Hindlimb muscle (tissue), 1 donor: ENCODE measurements at places on chromosomes 16 and 17. TPM values are rescaled to one million over a fixed set of nuclear protein-coding genes. Genes with fewer than 3 reads are reported as not detected.

Gene C16orf90
- not detected for polyA plus RNA-seq

Gene GPR179
- 0.94 TPM for polyA plus RNA-seq

Gene STH
- polyA plus RNA-seq, result not detected

Gene ALOX15
- 0.14 TPM for polyA plus RNA-seq

Gene ZNF747
- 7.0 TPM for polyA plus RNA-seq

Gene MT1A
- not detected for polyA plus RNA-seq

Gene TVP23A
- polyA plus RNA-seq, result 2.2 TPM

Gene ITGB3
- polyA plus RNA-seq, result 10.9 TPM

DNA sequence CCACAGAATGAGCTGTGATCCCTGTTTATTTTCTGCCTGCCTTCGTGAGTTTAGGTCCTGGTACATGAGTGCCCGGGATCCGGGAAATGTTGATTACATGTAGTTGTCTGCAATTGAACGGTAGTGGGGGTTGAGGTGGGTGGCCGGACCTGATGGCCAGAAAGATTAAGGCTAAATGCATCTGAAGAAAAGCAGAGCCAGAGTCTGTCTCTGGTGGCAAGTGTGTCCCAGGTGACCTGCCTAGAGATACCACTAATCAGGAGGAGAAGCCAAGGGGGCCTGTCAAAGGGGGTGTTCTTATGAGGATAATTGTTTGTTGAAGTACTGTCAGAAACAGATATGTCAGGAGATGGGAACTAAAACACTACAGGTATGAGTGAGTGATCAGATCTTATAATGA lies 154.0 kb upstream of the ASIC2 start:
- no peak for DNase-seq

- DNase-seq, result no peak
Measured at GRCh38 chr17:16974569-16975276, 2.8 kb upstream of the TNFRSF13B start.

- no peak for DNase-seq
Measured at GRCh38 chr16:86768999-86769398, 190.7 kb downstream of the FOXL1 start.

DNA sequence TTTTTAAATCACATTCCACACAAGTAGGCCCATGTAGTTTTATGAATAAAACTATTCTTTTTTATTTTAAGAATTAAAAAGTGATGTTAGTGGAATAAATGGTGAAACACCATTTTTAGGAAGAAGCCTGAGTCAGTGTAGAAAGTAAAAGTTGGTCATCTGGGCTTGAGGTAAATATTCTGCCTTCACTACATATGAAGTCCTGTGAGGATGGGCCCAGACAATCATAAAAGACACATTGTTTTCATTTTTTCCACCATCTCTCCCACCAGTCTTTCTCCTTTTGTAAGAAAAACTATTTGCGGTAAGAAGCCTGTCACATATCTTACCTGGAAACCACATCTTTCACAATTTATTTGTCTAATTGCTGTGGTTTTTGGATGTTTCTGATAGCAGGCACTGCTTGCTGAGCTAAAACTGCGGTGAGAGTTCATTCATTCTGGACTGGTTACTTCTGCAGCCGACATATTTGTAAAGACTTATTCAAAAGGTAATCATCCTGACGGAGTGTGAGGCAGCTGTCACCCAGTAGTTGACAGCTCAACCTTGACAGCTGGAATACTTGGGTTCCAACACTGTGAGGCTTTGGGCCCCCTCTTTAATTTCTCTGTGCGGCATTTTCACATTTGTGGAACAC lies 10.6 kb upstream of the RFFL start:
- DNase-seq, result no peak

DNA sequence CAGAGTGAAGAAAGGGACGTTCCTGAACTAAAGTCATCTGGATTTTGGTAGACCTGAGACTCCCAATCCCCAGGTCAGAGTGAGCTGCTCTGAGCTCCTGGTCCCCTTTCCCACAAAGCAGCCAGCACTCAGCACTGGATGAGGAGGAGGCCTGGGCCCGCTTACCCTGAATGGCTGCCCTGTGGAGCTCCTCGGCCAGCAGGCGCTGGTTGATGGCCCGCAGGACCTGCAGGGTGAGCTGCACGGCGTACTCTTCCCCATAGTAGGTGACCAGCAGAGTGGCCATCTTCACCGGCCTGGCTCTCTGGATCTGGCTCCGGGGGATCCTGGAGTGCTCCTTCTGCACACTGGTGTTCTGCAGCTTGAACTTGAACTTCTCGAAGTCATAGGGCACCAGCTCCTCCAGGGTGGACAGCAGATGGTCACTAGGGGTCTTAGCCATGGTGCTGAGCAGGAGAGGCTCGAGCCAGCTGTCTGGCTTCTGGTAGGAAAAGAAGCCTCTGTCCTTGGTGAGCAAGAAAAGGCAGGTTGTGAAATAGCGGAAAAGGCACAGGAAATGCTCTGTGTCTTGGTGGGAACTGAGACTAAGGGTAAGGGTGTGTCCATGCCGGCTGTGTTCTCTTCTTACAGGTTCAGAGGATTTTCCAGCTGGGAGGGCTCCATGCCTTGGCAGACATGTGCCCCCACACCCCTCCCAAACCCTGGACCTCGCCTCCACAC lies at the start of gene MEFV:
Gene MEFV, minus strand, starts transcription at position 488 of the 720 bp plus-strand sequence. Its CDS starts 46 bp downstream, at position 442.
- no peak for DNase-seq

DNA sequence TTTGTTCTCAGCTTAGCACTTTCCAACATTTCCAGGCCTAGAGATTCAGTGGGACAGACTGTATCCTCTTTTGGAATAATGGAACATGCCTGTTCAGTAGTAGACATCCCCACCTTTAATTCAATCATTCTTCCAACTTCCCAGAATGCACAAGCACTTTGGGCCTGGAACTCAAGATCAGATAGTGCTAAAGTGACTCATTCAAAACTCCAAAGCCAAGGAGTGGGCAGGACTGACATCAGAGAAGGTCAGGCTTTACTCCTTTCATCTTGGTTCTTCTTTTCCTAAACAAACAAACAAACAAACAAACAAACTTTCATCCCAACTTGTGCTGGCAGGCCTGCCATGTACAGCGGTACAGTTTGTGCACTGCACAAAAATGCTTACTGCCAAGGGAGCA lies 172.0 kb downstream of the AXIN2 start:
- no peak for DNase-seq

DNA sequence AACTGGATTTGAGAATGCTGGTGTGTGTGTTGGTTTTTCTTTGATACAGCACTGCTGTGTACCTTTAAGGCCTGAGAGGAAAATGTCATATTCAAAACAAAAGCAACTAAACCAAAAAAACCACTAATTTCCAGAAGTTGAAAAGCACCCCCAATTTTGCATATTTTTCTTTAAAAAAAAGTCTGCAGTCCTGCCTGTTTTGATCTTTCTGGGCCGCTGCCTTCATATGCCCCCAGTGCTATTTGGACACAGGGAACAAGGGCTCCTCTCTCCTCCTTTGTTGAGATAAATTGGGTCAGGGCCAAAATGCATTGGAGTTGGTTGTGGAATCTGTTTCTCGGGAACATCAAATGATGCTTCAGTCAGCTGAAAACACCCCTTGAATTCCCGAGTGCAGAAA lies 26.9 kb downstream of the GPT2 start:
- DNase-seq, result no peak
